ENCODE measurements at places on chromosomes 2 and 18.

- no peak for DNase-seq
Observed at GRCh38 chr2:218081063-218081462, 12.0 kb downstream of the RUFY4 start.

GRCh38 chr18:12455496-12455895 lies 47.8 kb downstream of the PRELID3A start:
- DNase-seq: no peak

DNA sequence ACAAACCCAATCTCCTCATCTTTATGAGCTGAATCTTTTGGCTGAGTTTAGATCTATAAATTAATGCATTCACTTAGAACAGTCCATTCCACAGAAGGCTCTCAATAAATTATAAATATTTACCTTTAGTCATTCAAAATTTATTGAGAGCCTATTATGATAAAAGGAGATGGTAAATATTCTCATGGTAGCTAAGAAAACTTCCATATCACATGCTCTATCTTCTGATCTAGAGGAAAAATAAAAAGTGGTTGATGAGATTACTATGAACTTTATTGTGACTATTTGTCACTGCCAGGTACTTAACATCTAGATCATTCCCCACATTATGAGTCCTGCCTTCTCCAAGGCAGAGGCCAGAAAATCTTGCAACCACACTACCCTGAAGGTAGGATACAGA lies 62.4 kb downstream of the L3MBTL4 start:
- no peak for DNase-seq

GRCh38 chr18:44924785-44925499 lies 244.3 kb downstream of the SETBP1 start:
- no peak for DNase-seq

DNA sequence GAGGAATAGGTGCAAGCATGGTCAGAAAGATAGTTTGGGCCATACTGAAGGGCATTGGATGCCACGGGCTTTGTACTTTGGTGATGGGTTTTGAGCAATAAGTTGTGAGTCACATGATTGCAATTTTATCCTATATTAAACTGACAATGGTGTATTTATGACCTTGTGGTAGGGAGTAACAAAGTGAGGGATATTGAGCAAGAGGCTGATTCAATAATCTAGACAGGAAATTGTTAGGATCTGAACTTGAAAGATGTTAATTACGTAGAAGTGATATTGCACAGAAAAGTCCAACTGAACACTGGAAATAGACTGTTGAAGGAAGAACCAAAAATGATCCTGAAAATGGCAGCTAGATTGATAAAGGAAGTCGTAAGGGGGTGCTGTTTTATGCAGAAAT lies 46.6 kb upstream of the TCF4 start:
- DNase-seq: no peak

- no peak for DNase-seq
Observed at GRCh38 chr2:126219081-126219480, 436.9 kb upstream of the GYPC start.

- no peak for DNase-seq
Observed at GRCh38 chr2:204110338-204110741, 173.8 kb downstream of the ICOS start.

- no peak for DNase-seq
Observed at GRCh38 chr2:23502096-23502495, 117.1 kb downstream of the KLHL29 start.

- no peak for DNase-seq
Observed at GRCh38 chr2:1055014-1055595, 104.5 kb downstream of the SNTG2 start.

- DNase-seq: no peak
Observed at GRCh38 chr2:220057916-220058315, 430.5 kb downstream of the SLC4A3 start.

DNA sequence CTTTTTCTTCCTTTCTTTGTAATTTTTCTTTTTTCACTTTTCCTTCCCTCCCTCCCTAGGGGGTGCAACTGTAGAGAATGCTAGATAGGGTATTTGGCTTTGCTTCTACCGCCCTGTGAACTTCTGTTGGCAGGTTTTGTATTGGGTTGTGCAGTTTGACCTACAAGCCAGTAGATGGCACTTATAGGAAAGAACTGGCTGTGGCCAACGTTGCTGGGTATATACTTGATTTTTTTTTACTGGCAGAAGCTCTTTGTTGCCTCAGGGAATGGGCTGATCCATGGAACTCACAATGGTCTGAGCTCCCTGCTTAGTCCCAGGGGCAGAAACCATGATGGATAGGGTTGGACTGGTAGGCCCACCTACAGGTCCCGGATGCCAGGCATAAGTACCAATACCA lies 1019.5 kb upstream of the LRRTM1 start:
- DNase-seq: no peak

Data from ecto neural progenitor cell (in vitro differentiated cells).